ENCODE measurements at places on chromosomes 1 and 21.

DNA sequence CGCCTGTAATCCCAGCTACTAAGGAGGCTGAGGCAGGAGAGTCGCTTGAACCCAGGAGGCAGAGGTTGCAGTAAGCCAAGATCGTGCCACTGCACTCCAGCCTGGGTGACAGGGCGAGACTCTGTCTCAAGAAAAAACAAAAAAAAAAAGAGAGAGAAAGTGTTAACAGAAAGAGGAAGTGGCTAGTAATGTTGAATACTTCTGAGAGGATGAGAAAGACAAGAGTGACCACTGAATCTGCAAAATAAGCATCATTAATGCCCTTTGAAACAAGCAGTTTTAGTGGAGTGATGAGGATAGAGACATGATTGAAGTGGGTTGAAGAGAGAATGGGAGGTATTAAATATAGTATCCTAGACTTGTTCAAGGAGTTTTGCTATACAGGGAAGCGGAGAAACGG, 11.7 kb downstream of the MPZ start:
- DNase-seq = no peak

DNA sequence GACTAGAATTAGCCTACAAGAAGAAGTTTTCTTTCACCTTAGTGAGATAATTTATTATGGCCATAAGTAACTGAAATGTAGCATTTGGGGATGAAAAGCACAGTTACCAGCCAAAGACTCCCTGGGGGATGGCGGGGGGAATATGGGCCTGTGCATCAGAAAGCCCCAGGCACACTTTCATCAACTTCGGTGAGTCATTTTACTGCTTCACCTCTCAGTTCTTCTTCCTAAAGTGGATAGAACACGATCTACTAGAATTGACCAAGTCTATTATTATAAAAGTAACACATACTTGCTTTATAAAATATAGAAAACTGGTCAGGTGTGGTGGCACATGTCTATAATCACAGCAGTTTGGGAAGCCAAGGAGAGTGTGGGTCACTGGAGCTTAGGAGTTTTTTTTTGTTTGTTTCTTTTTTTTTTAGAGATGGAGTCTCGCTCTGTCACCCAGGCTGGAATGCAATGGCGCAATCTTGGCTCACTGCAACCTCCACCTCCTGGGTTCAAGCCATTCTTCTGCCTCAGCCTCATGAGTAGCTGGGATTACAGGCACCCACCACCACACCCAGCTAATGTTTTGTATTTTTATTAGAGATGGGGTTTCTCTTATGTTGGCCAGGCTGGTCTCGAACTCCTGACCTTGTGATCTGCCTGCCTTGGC, 141.8 kb downstream of the ZZZ3 start:
- DNase-seq = no peak

DNA sequence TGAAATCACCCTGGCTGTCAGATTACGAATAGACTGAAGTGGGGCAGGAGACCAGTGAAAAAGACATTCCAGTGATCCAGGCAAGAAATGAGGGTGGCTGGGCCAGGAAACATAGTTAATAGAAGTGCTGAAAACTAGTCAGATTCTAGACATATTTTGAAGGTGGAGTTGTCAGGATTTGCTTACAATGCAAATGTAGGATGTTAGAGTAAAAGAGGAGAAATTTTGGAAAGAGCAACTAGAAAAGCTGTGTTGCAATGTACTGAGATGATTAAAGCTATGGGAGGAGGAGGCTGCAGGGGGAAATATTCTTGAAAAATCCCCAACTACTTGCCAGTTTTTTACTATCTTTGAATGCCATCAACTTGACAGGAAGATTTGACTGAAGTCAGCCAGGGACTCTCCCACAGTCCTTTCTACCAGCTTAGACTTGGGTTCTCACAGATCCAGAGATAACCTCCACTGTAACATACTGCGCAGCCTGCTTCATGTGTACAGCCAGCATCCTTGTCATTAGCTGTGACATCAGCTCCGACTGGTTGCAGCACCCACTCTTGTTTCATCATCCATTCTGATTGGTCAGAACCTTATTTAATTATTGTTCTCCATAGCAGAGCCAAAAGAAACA, 109.7 kb downstream of the TSEN15 start:
- no peak for DNase-seq

GRCh38 chr1:206634365-206635079, 814 bp upstream of the DYRK3 start:
- DNase-seq = peak; percentile 74

DNA sequence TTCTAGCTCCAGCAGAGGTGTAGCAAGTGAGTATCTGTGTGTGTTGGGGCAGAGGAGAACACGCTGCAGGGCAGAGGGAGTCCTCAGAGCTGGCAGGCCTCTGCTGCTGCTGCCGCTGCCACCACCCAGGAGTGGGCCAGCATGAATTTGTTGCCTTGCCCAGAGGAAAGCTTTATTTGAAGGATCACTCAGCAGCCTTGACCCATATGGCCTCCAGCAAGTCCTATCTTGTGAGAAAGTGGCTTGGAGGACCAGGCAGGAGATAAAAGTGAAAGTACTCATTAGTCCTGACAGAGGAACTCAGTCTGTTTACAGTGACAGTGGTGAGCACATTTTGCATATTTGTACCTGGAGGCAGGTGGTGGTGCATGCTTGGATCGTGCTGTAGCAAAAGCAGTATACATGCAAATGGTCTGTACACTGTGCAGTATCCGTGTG, 3.1 kb downstream of the TRAF5 start:
- DNase-seq = no peak

- DNase-seq = no peak
Measured at GRCh38 chr1:111756124-111756513, 418 bp downstream of the DDX20 start.

- DNase-seq = no peak
Measured at GRCh38 chr1:48006264-48006663, 9.1 kb upstream of the TRABD2B start.

DNA sequence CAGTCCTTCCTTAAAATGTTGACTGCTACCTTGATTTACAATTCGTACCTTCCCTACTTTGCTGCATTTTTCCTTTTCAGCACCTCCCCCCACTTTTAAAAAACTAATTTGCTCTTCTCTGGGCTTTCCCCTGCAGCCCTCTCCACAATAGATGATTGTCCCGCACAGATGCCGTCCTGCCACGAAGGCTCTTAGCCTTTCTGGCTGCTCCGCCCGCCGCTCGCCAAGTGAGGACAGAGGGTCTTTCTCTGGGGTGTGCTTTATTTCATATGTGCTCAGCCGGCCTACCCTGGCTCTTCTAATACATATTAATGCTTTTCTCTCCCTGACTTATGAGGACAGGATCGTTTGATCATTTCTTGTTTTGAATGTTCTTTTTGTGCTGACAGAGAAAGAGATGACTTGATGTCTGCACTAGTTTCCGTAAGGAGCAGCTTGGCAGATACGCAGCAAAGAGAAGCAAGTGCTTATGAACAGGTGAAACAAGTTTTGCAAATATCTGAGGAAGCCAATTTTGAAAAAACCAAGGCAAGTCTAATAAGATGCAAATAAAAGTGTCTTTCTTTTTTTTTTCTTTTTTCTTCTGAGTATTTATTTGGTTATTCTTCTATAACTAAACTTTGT, 60.6 kb downstream of the SDCCAG8 start:
- DNase-seq = no peak

- DNase-seq = no peak
Measured at GRCh38 chr1:58249737-58250586, 296.6 kb downstream of the OMA1 start.

GRCh38 chr1:115829023-115829674, 11.8 kb downstream of the NHLH2 start:
- DNase-seq = no peak

DNA sequence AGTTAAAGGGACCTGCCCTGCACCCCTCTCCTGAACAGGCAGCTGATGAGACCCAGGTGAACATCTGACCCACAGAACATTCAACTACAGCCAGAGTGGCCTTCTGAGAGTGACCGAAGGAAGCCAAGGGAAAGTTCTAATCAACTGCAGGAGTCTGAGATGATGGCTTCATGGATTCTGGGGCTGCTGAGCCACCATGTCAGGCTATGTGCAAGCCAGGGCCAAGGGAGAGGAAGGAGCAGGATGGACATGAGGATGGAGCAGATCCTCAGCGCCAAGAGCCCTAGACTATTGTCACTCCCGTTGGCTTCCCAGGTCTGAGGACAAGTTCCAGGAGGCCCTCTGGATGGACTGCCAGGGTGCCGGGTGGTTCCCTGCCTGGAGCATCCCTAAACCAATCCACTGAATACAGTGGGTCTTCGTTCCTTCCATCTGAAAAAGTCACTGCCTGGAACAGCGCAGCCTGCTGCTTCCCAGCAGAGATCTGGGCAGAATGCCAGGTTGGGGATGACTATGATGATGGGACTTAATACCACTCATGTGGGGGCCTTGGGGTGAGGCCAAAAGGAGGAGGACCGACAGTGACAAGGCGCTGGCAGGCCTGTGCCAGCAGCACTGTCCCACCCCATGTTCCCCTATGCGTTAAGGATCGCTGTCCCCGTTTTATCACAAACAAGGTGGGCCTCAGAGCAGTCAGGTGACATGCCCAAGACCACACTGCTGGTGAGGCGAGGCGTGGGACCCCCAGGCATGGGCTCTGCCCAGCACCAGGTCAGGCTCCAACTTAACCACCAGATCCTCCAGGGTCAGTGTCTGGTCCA, 19.8 kb downstream of the SPOCD1 start:
- DNase-seq = no peak

DNA sequence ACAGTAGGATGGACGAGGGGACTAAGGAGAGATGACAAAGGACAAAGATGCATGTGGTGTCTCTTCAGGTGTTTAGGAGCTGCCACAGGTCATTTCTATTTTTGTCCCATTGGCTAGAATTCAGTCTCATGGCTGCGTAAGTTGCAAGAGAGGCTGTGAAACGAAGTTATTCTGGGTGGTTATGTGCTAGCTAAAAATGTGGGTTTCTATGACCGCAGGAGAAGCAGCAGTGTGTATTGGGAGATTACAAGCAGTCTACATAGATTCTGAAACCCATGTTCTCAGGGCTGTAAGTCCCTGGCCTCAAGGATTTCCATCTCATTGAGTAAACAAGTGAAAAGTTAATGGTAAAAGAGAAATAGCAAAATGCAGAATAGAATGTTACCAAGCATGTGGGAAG, 110.7 kb downstream of the SPATA46 start:
- DNase-seq = no peak

GRCh38 chr1:210477328-210477924, 148.7 kb downstream of the HHAT start:
- no peak for DNase-seq

DNA sequence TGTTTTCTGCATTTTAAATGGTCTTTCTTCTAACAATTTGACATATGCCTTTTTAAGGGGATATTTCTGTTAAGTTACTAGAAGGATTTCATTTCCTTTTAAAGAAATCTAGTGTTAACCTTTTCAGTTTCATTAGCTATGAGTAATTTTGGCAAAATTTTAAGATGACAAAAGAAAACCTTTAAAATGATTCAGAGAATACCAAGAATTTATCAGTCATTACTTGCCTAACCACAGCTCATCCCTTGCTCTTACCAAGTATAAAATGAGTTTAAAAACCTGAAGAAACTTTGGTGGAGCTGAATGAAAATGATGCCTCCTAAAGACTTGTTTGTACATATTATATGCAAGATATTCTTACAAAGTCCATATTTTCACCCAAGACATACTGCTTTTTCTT, 101.7 kb downstream of the NEK7 start:
- DNase-seq = no peak

DNA sequence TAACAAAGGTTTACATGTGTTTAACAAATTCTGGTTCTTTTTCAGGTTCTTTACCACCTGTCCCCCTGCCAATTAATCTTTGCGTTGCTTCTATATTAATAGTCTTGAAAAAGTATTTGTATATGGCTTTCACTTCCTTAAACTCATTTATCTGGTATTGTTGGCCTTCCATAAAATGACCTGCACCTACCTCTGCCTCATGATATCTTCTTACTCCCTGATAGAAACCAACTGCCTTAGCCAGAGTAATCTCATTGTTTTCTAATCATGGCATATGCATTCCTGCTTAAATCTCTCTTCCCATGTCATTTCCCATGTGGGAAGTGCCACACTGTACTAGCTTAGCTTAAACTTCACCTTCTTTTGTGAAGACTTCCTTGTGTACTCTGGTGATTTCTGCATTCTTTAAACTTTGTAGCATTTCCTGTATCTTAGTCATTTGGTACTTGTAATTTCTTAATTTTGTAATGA, 8.7 kb downstream of the SMG7 start:
- DNase-seq = no peak

- DNase-seq = no peak
Measured at GRCh38 chr1:44294588-44295007, 60.5 kb downstream of the ERI3 start.

DNA sequence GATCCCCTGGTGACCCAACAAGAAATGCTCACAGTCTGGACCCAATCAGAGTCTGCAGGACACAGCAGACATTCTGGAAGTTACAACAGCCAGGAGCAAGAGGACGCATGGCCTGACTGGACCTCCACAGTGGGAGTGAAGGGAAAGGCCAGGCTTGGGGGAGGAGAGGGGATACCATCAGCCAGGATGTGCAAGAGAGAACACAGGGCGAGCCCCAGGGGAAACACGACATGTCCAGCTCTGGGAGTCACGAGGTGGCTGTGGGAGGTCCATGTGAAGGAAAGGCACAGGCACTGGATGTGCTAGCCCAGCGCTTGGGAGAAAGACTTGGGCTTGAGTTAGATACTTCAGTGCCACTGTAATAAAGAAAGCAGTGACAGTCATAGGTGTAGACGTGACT, 87.3 kb downstream of the HSF2BP start:
- DNase-seq = no peak

DNA sequence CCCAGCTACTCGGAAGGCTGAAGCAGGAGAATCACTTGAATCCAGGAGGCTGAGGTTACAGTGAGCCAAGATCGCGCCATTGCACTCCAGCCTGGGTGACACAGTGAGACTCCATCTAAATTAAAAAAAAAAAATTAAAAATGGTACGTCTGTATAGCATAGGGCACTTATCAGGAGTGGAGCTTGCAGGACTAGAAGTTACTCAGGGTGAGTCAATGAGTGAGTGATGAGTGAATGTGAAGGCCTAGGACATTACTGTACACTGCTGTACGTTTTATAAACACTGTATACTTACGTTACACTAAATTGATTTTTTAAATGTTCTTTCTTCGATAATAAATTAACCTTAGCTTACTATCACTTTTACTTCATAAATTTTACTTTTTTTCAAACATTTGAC, 183.6 kb downstream of the NR5A2 start:
- DNase-seq = no peak

DNA sequence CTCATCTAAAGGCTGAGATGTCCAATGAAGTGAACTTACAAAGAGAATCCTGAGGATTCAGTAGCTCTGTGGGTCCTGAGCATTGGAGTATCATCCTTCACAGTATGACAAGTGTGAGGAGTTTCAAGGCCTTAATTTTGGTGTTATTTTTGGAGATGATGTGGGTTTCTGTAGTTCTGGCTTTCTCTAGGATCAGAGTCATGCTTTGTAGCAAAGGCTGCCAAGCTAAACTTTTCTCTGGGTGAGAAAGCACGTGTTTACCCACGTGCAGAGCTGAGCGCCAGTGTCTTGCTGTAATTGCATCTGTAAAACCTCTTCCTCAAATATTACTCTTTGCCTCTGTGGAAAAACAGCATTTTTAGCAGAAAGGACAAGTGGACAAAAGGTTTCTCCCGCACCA, 387.8 kb upstream of the LYPLAL1 start:
- DNase-seq = no peak

- no peak for DNase-seq
Measured at GRCh38 chr21:45217010-45217409, 70.7 kb downstream of the POFUT2 start.

Data from effector CD4-positive, alpha-beta T cell (primary cell).